Activated B cell treated with CpG ODN at 0.5 μM for 24 hours (primary cell): ENCODE measurements at places on chromosomes 11 and 22.

DNA sequence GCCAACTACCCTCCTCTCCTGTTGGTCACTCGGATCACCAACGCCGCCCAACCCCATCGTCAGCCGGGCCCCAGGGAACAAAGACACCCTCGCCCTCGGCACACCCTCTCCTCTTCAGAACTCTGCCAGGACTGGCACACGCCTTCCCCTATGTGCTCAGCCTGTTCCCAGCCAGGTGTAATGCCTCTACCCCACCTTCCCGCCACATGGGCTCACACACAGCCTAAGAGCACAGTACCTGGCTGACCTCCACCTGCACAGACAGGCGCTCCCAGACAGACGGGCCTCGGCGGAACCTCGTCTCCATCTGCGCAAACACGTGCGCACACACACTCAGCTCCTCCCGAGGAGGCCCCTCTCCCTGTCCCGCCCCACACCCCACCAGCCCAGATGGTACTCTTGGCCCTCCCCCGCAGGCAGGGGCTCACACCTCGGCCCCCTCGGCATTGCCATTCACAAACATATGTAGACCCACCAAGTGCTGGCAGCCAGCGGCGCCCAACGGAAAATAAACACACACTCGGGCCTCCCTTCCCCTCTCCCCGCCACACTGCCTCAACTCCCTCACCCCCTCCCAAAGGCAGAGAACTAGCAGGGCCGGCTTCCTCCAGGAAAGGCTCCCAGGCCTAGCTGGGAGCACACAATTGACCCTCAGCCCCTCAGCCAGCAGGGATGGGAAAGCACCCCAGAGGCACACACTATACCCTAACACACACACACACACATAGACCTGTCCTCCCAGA, 8.5 kb downstream of the ELFN2 start:
- DNase-seq, result no peak

DNA sequence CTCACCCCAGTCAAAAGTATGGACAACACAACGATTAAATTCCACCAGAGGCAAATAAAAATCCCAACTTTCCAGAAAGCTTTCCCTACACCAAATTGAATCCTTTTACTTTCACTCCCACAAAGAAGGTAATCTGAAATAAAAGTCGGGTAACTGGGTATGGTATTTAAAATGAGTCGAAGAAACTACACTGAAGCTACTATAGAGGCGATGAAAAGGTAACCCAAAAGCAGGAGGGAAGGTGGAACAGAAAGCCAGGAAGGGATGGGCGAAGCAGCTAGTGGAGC, 1.1 kb downstream of the PICALM start:
- DNase-seq, result no peak

DNA sequence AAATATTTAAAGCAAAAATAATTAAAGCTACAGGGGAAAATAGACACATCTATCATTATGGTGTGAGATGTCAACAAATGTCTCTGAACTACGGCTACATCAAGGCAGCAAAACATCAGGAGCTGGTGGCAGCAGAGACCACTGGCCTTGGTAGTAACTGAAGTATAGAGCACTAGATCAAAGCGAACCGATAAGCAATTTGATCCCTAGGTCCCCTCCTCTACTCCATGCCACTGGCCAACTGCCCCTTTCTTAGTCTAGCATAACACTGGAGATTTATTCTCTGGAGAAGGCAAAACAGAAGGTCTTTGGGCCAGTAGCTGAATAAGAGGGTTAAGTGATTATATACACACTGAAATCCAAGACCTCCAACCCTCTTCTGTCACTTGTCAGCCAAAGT, 13.6 kb upstream of the RAB3IL1 start:
- DNase-seq, result no peak

GRCh38 chr11:46382646-46383403, 1.4 kb downstream of the MDK start:
- no peak for DNase-seq

GRCh38 chr11:2870969-2871680, 14.4 kb downstream of the CDKN1C start:
- no peak for DNase-seq

DNA sequence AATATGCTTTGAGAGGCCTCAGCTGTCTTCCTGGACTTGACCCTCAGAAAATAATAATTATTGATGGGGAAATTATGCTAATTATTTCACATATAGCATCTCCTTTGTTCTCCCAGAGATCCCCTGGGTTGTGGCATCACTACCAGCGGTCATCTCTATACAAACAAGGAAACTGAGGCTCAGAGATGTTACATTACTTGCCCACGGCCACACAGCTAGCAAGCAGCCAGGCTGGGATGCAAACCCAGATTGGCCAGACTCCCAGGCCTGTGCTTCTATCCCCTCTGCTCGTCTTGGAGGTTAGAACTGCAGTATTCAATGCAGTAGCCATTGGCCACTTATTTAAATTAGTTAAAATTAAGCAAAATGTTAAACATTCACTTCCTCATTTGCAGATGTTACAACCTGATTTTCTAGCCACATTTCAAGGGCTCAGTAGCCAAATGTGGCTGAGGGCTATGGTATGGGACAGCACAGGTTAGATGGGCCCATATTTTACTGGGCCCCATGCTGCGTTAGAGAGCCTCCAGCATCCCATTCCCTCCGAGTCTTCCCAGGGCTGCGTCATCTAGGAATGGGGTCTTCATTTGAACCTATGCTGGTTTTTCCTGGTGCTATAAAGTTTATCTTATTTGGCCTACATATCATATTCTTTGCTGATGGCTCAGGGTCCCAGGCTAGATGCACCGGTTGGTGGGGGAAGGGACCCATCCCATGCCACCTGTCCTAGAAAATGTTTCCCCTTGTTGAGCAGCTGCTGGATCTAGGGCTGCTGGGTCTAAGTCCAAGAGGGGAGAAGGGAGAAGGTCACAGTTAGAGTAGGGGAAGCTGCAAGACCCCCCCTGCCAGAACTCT, 2.2 kb downstream of the SLC35C1 start:
- no peak for DNase-seq

GRCh38 chr22:17489101-17489500, 74.2 kb upstream of the SLC25A18 start:
- no peak for DNase-seq

DNA sequence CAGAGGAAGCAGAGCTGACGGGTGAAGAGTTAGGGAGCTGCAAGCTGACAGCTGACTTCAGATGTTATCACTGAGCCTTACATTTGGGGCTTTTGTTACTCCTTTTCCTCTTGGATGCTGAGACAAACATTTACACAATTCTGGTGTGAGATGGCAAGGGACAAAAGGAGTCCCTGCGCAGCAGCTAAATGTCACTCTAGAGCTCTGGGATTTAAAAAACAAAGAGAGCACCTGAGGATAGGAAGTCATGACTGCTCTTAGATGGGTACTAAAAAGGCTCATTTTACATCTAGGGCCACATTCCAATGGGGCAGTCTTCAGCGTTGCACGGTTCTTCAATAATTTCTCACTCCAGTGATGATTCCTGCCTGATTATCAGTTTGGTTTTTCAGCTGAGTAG, 204.5 kb downstream of the RAB38 start:
- DNase-seq, result no peak

DNA sequence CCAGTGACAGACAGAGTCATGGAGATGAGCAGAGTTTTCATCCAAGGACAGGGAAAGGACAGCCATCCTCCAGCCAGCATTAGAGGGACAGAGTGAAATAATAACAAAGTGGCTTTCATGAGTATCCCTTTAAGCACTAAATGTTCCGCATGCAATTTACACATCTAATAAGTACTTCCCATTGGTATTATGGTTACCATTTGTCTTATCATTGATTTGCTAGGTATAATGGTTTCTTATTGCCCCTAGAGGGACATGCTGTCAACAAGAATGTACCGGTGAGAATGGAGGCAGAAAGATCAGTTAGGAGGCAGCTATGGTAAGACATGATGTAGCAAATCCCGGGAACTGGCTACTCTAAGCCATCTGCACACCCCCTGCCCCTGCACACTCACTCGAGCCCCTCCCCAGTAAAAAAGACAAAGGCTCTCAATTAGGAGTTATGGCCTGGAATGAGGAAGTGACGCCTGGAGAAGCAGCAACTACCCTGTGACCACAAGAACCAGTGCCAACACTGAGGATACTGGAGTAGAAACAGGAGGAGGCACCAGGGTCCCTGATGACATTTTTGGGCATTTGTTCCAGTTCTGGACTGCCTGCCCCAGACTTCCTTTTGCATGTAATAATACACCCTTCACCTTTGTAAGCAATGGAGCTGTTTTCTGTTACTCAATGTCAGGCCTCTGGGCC, 30.2 kb upstream of the HMGXB4 start:
- no peak for DNase-seq

DNA sequence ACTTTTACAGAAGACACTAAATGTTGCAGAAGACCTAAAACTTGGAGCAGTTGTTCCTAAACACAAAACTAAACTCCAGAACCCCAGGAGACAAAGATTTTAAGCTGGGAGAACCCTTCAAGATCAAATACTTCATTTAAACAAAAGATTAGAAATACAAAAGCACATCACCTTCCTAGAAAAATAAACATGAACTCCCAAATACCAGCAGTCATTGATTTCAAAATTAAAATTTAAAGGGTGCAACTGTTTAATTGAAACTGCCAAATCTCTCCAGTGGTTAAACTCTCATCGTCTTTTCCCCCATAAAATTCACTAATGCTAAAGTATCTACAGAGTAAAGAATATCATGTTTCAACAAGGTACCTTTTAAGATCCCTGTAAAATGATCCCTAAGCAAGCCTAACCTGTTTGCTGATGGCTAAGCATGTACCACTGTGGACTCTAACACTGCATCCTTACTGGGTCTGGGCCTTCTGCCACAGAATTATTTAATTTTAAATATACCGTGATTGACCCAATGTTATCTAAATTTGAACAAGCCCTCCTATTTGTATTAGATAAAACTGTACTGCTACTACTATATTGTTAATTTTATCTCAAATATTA, 53.7 kb upstream of the CCDC34 start:
- DNase-seq, result no peak

- DNase-seq, result no peak
These were observed 61.3 kb upstream of the DBX1 start for GRCh38 chr11:20221566-20221965.

GRCh38 chr22:49613511-49614270, 214.0 kb downstream of the BRD1 start:
- DNase-seq, result no peak

- no peak for DNase-seq
These were observed 6.8 kb upstream of the TMEM123 start for GRCh38 chr11:102459393-102459792.

GRCh38 chr22:40965936-40966725, 15.0 kb downstream of the RBX1 start:
- no peak for DNase-seq

DNA sequence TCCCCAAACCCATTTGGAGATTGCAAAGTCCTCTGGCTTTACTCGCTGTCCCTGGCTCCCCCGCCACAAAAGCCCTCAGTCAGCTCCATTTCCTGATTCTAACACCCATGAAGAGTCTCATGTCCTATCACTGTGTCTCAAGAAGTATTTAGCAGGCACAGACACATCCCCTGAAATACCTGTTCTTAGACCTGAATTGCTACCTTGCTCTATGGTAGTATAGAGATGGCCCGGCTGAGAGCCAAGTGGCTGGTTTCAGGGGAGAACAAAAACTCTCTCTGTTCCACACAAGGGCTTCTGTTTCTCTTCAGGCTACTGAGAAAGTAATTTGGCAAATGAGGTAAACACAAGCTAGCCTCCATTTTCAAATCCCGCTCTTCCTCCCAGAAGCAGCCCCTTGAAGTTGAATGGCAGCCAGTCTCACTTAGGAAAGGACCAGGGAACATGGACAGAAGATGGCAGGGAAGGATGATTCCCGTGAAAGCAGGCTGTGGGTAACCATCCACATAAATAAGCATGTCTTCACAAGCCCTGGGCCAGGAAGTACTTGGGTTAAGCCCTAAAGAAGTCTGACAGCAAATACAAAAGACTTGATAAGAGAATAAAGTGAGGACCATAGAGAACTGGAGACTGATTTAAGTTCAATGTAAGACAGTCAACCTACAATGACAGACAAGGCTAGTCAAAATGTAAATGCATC, 137.8 kb downstream of the C11orf58 start:
- DNase-seq, result no peak

GRCh38 chr22:27985323-27986275, 66.5 kb upstream of the PITPNB start:
- no peak for DNase-seq

GRCh38 chr11:67179892-67180490, 60.9 kb downstream of the KDM2A start:
- no peak for DNase-seq

- no peak for DNase-seq
These were observed 20.6 kb upstream of the YWHAH start for GRCh38 chr22:31923747-31924146.

GRCh38 chr22:27972732-27973698, 54.0 kb upstream of the PITPNB start:
- no peak for DNase-seq

DNA sequence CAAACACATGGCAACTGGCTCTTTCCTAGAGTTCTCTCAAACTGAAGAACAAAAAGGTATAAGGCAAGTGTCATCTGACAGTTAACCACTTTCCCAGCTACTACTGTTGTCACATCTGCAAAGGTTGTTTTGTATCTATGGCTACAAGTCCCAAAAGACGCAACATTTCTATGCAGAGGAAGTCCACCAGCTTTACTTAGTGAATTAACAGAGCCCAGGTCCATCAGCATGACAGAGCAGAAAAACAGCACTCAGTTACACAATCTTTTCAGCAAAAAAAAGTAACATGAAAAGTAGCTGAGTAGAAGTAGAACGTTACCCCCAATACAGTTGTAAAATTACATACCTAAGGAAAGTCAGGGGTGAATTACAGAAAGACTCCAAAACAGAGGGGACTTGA, 12.1 kb downstream of the CPSF7 start:
- no peak for DNase-seq

GRCh38 chr11:71115770-71116692, 136.3 kb downstream of the SHANK2 start:
- no peak for DNase-seq

GRCh38 chr11:85483861-85484260, 143.3 kb downstream of the DLG2 start:
- no peak for DNase-seq

DNA sequence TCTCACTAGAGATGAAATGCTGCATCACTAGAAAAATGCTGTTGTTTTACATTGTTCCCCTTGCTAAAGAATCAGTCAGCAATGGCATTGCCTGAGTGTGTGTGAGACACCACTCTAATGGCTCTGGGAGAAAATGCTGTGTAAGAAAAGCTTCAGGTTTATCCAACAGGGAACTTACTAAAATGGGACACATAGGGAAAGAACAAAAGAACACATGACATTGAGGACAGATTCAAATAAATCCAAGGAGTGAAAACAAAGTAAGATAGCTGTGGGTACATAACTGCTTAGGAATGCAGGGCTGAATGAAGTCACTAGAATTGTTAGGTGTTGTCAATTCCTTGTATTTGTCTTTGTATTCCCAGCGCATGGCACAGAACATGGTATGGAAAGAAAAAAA, 24.2 kb downstream of the BLID start:
- no peak for DNase-seq
